NCI-H1694 (cell line): ENCODE measurements at places on chromosomes 2 and 18.

GRCh38 chr2:96771796-96772618 is 11.3 kb downstream of the CNNM4 start:
- DNase-seq, result no peak

- DNase-seq, result no peak
Measured at GRCh38 chr2:38500283-38500634, 102.5 kb downstream of the HNRNPLL start.

DNA sequence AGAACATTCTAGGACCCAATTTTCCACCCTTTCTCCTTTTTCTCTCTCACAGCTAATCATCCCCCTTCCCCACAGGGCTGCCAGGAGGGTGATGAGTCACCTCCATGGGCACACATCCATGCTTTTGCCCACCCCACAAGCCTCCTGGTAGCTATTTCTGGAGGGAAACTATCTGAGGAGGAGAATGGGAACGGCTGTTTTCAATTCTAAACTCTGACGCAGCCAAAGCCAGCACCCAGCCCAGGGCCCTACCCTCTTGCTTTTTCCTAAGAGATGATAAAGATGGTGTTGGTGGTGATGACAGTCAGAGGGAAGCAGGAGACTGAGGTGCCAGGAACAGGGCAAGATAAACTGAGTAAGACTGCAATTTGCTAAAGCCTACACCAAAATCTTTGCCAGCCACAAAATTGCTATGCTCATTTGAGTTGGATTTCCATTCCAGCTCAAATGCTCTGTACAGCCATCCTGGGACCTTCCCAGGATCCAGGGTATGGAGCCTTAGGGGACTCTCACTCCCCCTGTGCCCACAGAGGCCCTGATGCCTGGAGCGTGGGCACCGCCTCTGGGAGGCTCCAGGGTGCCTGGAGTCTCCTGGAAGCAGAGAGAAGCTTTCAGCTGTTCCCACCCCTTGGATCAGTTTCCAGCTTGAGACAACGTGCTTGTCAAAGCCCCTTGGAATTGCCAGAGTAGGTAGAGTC is 62.0 kb upstream of the FZD7 start:
- peak; percentile 85 for DNase-seq

DNA sequence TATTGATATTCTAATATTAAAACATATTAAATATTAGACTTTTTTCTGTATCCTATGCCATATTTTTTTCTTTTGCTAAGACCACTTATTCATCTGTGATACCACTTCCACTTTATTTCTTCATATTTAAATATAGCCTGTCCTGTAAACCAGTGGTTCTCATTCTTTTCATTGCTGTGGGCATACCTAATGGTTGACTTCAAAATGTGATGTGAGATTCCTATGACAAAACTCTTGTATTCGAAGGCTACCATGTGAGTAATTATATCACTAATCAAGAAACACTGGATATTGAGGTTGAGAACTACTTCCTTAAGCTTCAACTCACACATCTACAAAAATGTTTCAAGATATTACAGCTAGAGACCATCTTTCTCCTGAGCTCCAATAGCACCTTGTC is 3.6 kb downstream of the SCRN3 start:
- DNase-seq, result no peak

DNA sequence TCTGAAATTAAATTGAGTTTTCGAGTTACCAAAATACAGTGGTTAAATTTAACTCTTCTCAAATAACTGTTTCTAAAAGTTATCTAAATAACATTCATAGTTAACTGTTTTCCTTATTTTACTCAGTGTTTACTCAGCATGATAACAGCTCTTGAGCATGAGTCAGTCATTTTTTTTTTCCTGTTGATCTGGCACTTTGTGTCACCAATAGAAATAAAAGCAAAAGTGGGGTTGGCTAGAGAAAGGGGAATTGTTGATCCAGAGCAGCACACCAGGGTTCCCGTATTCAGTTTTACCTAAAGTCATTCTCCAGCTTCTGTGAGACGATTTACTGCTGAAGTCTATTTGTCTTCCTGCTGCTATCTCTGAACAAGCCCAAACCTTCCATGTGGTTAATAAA is 851.6 kb downstream of the DCC start:
- no peak for DNase-seq

DNA sequence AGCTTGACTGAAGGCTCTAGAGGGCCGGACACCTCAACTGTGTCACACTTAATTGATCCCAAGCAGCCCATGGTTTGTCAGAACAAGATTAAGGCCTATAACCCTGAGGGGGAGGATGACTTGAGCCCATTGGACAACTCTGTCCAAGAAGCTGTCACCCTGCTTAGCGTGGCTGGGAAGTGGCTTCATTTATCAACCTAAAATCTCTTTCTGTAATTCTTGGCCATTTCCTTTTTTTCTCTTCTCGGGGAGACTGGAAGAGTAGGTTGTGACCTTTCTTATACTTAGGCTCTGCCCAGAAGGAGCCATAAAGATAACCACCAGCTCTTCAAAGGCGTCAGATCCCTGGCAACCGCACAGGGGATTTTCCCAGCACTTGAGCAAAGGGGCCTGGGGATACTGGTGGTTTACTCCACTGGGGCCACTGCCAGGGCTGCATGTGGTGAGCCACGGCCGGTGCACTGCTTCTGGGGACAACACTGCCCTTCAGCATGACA is 265.5 kb downstream of the CYRIA start:
- no peak for DNase-seq
